ENCODE measurements at places on chromosomes 2 and 18. TPM values are rescaled to one million over a fixed set of nuclear protein-coding genes. Genes with fewer than 3 reads are reported as not detected.

Gene EFEMP1
- 4.1 TPM for total RNA-seq

Gene CIDEA
- not detected for total RNA-seq

DNA sequence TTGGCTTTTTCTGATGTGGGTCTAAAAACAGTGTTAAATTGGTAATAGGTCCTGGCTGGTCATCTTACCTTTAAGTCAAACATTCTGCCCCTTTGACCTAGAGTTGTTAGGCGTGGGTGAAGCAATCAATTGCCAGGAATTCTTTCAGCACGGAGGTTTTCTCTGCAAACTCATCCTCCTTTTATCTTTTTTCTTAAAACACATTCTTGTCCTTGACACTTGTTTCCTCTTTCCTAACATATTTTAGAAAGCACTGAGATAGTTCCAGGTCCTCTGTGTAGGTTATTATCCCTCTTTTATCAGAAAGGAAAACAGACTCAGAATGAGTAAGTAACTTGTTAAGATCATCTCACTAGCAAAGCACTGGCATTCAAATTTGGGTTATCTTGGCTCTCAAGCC lies 18.6 kb upstream of the AP1S3 start:
- no peaks in the 10 kb centered on the region for H3K4me1 ChIP-seq
- no peak overlapping the region for H3K4me3 ChIP-seq
- peaks cover 7% of the 10 kb centered on the region for H3K36me3 ChIP-seq
- no peak for DNase-seq
- H3K27ac ChIP-seq = no peak overlapping the region
- no peaks in the 10 kb centered on the region for H3K27me3 ChIP-seq

GRCh38 chr2:205357732-205358131 lies 324.6 kb upstream of the NRP2 start:
- peaks cover 24% of the 10 kb centered on the region for H3K4me1 ChIP-seq
- no peak overlapping the region for H3K27ac ChIP-seq
- H3K27me3 ChIP-seq = no peaks in the 10 kb centered on the region
- no peak overlapping the region for H3K4me3 ChIP-seq
- peaks cover 3% of the 10 kb centered on the region for H3K36me3 ChIP-seq

- no peak for DNase-seq
- peaks cover 48% of the 10 kb centered on the region for H3K4me1 ChIP-seq
- peak overlapping the region; percentile 32 for H3K27ac ChIP-seq
- no peaks in the 10 kb centered on the region for H3K27me3 ChIP-seq
- H3K36me3 ChIP-seq = no peaks in the 10 kb centered on the region
- no peak overlapping the region for H3K4me3 ChIP-seq
Observed at GRCh38 chr2:16312771-16313170, 352.9 kb downstream of the CYRIA start.

Measured in neural crest cell (in vitro differentiated cells).